ENCODE measurements at places on chromosomes 4 and X.
A peak's percentile ranks its signal among the peaks of the same experiment; 100 is the strongest.

- no peak for DNase-seq
These were observed 111.1 kb downstream of the RNF150 start for GRCh38 chr4:141022111-141022695.

GRCh38 chrX:42567268-42567667 is 210.7 kb downstream of the PPP1R2C start:
- no peak for DNase-seq

- DNase-seq: no peak
These were observed 30.3 kb downstream of the NSDHL start for GRCh38 chrX:152861116-152861515.

GRCh38 chr4:56066493-56066892 is 117.7 kb downstream of the CEP135 start:
- no peak for DNase-seq

DNA sequence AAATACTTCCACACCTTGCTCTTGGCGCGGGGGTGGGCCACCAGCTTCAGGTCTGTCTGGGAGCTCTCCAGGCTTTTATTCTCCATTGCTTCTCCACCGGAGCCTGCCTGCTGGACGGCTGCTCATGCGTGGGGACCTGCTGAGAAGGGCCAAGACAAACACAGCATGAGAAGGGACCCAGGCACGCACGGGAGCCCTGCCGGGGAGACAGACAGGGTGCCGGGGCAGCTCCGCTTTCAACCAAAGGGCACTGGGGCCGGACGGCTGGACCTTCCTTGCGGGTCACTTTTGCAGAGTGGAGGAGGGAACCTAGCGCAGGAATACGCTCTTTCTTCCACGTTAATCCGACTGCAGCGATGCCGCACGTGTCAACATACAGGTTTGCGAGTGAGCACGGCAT is 10.1 kb downstream of the DHRSX start:
- no peak for DNase-seq

DNA sequence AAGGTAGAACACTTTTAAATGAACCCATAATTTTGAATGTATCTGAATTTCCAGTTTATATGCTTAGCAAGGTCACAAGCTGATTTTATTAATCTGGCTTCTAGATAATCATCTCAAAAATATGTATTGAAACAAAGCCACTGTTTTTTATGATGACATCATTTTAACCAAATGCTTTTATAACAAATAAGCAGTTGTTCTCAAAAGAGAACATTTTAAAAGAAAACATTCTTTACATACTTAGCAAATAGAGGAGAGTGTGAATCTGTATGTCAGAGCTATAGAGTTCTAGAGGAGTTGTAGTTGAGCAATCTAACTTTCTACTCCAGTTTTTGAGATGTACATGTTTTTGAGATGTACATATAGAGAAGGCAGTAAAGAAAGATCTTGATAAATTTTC is 42.5 kb downstream of the LAMP2 start:
- no peak for DNase-seq

DNA sequence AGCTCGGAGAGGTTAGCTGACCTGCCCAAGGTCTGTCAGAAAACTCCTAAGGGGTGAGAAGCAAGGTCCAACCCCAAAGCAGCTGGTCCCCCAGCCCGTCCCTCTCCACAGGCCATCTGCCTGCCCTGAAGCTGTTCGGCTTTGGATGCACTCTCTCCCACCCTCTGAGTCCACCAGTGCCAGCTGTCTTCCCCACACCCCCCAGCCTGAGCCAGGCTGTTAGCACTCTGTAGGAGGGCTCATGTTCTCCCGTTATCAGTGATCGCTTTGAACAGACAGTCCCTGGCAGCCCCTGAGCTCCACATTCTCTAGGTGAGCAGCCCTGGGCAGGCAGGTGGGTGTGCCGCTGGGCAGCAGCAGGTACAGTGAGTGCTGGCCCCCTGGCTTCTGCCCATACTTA is 16.0 kb downstream of the ZNF185 start:
- DNase-seq: no peak

DNA sequence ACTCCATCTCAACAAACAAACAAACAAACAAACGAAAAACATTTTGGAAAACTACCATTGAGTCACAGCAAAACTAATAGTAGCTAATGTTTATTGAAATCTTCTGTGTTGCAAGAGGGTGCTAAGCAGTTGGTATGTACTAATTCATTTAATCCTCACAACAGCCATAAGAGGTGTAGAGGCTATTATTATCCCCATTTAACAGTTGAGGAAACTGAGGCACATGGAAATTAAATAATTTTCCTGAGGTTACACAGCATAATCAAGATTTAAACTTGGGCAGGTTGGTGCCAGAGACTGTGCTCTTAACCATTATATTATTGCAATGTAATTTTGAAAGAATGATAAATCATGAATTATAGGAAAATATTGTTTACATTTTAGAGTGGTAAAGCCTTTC is 17.5 kb upstream of the RHOH start:
- DNase-seq: no peak

DNA sequence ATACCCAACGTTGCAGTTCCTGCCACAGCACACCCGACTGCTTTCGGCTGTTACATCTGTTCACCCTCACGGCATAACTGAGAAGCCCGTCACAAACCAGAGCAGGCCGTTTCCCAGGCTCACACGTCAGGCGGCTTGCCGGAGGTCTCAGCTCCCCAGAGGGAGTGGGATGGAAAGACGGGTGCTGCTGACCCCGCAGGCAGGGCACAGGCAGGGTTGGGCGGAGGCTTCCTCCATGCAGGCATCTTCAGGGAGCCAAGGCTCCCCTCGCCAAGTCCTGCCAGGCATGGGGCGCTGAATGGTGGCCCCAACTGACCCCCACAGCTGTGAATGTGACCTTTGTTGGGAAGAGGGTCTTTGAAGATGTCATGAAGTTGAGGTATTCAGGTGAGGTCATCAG is 57.5 kb downstream of the ACOX3 start:
- peak; percentile 35 for DNase-seq

DNA sequence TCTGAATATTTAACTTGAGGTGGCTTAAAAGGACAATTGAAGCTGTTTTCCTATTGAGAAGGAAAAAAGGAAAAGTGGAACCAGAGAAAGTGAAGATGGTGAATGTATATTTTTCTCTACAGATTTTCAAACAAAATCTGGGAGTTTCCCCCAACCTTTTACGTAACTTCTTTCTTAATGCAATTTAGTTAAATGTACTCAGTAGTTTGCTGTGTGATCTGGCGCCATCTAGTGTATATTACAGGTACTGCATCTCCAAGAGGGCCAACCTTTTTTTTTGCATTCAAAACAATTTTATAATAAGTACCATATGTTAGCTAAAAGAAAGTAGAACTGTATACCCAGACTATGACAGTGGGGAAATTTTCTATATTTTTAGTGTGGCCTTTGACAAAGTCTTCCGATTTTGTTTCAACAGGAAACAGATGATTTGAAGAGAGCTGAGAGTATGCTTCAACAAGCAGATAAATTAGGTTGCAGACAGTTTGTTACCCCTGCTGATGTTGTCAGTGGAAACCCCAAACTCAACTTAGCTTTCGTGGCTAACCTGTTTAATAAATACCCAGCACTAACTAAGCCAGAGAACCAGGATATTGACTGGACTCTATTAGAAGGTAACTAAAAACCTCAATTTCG is 82.0 kb downstream of the PLS3 start:
- no peak for DNase-seq

- no peak for DNase-seq
These were observed 342.9 kb downstream of the GBA3 start for GRCh38 chr4:23035521-23036056.

- DNase-seq: no peak
These were observed 405.3 kb downstream of the PPP4R3C start for GRCh38 chrX:27057883-27058282.

- no peak for DNase-seq
These were observed 5.5 kb upstream of the IRAK1 start for GRCh38 chrX:154025230-154025629.

DNA sequence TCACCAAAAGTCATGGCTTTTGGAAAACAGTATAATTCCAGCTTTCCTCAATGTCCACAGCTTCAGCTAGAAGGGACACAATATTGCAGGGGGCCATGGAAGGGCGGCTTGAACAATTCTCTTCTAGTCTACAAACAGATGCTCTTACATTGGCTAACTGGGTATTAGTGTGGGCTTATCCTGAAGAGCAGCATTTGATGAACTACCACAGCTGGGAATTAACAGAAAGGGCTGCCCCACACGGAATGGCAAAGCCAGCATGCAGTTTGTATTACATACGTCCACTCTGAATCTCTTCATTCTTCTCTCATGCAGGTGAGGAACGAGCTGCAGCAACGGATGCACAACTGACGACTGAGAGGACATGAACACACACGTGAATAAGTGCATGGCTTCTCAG is 13.0 kb upstream of the PDCL2 start:
- DNase-seq: no peak

DNA sequence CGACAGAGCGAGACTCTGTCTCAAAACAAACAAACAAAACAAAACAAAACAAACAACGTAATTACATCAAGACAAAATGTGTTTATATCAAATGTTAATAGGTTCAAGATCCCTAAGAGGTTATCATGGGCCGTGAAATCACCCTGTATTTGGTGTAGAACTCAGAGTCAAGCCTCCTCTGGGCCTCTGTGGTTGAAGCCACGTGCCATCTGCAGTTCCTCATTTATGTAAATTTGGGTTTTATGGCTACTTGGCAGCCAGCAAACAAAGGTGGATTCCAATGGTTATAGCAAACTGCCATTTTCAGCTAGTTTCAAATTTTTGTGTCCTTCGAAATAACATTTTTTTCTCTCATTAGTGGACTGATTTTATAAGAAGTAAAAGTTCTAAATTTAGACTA is 16.4 kb downstream of the NSDHL start:
- no peak for DNase-seq

DNA sequence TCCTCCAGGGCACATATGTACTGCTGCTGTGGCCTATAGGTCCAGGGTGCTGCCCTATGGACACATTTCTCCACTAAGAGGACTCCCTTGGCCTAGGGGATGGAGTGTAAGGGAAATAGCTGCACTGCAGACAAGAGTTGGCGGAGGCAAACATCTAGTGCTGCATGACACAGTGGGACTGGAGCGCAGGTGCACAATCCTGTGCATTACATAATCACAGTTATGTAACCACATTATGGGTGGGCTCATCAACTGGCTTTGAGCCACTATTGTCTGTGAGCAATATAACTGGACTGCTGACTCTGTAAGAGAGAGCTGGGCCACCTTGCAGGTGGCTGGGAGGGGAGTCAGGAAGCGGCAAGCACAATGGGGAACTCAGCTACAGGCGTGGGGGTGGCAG is 3.2 kb upstream of the TIGD2 start:
- DNase-seq: no peak

GRCh38 chr4:113899271-113900070 is 80.0 kb downstream of the ARSJ start:
- no peak for DNase-seq

GRCh38 chr4:84366161-84366560 is 132.9 kb downstream of the NKX6-1 start:
- DNase-seq: no peak

DNA sequence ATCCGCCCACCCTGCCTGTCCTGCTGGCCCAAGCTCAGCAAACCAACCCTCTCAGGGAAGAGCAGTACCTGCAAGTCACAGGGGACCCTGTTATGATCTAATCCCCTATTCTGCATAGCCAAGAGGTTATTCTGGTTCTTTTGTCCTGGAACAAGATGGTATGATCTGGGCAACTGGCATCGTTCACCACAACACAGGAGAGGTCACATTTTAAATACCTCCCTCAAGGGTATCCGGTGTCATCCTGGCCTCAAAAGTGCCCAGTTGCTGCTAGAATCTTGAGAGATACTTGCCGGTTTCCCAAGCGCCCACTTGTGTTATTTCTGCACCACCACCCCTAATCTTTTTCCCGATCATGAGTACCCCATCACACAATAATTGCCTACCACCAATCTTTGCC is 497.5 kb downstream of the BCOR start:
- no peak for DNase-seq

DNA sequence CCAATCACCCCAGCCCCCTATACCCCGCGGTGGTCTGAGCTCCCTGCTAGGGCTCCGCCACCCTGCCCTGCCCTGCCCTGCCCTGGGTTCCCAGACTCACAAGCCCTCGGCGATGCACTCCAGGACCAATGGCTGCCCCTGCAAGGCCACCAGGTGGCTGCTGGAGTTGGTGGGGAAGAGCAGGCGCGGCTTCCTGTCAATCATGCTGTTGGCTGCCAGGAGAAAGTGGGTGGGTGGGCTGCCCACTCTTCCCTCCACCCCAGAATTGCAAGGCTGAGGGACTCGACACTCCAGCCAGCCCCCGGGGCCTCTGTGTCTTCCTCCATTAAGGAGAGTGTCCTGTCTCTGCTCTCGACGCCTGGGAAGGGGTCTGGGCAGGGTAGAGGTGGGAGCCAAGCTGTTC is 15.7 kb downstream of the L1CAM start:
- no peak for DNase-seq

DNA sequence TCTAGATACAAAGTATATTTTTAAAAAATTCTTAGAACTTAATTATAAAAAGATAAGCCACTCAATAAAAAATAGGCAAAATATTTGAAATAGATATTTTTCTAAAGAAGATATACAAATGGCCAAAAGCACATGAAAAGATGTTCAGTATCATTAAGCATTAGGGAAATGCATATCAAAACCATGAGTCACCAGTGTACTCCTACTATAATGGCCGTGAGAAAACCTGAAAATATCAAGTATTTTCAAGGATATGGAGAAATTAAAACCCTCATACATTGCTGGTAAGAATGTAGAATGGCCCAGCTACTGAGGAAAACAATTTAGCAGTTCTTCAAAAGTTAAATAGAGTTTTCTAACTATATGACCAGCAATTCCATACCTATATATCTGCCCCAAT is 337.9 kb downstream of the CAMK2D start:
- DNase-seq: no peak

DNA sequence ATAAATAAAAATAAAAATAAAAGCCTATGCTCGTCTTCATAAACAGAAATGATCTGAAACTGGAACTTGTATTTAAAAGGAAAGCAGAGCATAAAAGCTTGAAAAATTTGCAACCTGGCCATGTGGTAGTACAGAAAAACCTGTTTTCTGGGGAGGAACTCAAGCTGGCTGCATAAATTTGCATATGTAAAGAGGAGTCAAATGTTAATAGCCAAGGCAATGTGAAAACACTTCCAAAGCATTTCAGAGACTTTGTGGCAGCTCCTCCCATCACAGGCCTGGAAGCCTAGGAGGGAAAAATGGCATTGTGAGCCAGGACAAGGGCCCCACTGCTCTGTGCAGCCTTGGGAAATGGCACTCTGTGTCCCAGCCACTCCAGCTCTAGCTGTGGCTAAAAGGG is 727.9 kb upstream of the DIAPH2 start:
- DNase-seq: no peak

DNA sequence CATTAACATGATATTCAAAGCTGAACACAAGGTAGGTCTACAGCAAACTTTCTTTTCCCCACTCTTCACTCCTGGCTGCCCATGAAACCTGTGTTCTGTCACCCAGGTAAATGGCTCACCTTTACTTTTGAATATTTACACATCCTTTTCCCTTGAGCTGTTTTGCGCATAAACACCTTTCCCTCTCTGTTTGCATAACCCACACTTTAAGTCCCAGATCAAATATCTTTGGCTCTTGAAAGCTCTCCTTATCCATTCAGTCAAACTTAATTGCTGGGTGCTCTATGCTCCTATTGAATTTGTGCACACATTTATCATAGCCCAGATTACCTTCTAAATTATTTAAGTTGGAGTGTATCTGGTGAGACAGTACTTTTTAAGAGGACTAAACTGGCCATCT is 51.7 kb upstream of the ATP8A1 start:
- DNase-seq: no peak

Measured in aorta (tissue), 5 donors.